ENCODE measurements at places on chromosomes 11 and 22.

DNA sequence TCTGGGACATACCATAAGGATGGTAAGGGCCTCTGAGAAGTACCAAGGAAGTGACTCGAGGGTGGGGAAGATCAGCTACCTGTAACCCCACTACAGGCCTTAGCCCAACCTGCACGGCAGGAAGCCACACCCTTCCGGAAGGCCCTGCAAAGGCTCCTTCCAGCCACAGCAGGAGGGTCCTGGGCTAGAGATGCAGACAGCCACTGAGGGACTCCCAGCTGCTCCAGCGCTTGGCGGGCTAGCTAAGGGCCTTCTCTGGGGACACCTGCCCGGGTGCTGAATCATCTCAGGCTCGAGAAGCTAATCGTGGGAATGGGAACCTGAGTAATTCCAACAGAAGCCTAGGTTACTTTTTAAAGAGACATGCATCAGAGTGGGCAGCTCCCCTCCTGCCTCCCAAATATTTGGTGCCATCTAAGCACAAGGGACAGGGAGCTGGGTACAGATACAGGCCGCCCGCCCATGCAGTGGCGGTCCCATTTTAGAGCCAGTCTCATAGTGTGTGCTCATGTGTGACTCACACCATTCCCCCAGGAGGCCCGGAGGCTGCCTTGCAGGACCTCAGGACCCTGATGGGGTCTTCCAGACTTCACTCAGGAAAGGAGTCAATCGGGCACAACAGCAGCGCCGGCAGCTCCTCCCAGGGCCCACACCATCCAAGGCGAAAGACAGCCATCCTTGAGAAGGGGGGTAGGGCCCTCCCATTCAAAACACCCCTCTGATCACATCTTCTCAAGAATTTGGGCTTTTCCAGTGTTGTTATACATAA is 8.0 kb downstream of the MYH9 start:
- DNase-seq = peak; percentile 50

- DNase-seq = peak; percentile 96
Measured at GRCh38 chr22:37163575-37164504, 14.1 kb upstream of the IL2RB start.

DNA sequence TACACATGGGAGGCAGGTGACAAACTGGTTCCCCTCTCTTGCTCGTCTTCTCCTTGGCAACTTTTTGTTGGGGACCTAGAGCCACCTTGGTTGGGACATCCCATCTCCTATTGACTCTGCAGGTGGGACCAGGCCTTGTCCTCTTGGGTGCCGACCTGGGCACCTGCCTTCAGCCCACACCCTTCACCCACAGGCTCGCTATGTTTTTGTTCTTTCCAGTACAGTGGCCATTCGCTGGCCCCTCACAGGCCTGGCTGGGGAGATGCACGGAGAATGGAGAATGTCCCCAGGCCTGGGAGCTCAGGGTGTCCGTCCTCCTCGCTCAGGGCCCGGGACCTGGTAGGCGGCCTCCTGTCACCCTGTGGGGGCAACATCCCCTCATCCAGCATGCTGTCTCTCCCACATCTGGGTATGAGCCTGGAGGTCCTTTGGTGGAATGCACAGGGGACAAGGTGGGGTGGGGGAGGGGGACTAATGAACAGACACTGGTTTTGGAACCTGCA is 14.9 kb upstream of the OMP start:
- no peak for DNase-seq

- no peak for DNase-seq
Measured at GRCh38 chr11:73972620-73973449, 9.8 kb downstream of the UCP2 start.

GRCh38 chr11:102347462-102348370 is 702 bp downstream of the BIRC2 start:
- DNase-seq = peak; percentile 30

- no peak for DNase-seq
Measured at GRCh38 chr11:26960281-26960680, 33.6 kb upstream of the FIBIN start.

GRCh38 chr11:7898666-7899283 is 32.3 kb downstream of the OR10A6 start:
- DNase-seq = no peak

GRCh38 chr11:77102246-77103210 is at the start of gene OMP:
TSS of gene OMP (plus strand) at chr11:77102840. CDS start at chr11:77102840, 0 bp downstream.
- DNase-seq = no peak

GRCh38 chr22:39097098-39098020 is at the start of gene APOBEC3H:
TSS of gene APOBEC3H (plus strand) at chr22:39097244. CDS start at chr22:39100279, 3,035 bp downstream.
- peak; percentile 61 for DNase-seq

DNA sequence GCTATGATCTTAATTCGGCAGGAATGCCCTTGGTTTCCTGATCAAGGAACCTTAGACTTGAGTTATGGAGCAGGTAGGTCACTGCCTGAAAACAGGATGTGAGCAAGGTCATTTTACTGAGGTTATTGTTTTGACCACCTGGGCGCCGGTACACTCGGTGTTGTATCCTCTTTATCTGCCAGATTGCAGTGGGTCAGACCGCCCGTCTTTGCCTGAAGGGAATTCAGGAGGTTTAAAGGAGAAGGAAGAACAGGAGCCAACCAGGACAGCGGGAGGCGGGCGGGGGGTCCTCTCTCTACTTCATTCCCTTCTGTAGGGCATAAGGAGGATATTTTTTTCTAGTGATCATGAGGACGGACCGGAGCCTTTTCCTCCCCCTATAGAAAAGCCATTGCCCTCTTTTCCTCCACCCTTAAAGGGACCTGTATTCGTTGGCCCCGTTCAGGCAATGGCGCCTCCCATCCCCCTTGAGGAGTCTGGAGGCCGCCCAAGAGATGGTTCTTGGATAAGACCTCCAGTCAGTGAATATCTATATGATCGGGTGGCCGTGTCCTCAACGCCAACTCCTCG is 649 bp downstream of the MS4A15 start:
- no peak for DNase-seq

GRCh38 chr11:9210224-9210921 is 54.8 kb downstream of the DENND5A start:
- DNase-seq = peak; percentile 55

GRCh38 chr11:46856605-46857343 is 10.7 kb upstream of the CKAP5 start:
- DNase-seq = no peak

DNA sequence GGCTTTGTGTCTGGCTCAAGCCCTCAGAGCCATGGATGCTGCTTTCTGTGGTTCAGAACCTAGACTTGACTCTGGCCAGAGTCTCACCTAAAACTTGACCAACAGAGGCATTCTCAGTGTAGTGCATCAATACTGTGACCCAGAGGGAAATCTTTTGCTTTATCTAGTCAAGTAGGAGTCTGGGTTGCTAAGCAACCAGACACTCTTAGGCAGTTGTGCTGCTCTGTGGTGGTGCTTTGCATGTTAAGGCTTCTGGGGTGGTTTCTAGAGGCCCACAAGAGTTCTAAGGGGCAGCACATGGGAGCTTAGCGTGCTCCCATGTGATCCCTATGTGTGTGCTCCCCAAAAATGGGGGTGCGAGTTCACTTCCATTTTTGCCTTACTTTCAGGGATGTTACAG is 224.6 kb upstream of the PLET1 start:
- no peak for DNase-seq

DNA sequence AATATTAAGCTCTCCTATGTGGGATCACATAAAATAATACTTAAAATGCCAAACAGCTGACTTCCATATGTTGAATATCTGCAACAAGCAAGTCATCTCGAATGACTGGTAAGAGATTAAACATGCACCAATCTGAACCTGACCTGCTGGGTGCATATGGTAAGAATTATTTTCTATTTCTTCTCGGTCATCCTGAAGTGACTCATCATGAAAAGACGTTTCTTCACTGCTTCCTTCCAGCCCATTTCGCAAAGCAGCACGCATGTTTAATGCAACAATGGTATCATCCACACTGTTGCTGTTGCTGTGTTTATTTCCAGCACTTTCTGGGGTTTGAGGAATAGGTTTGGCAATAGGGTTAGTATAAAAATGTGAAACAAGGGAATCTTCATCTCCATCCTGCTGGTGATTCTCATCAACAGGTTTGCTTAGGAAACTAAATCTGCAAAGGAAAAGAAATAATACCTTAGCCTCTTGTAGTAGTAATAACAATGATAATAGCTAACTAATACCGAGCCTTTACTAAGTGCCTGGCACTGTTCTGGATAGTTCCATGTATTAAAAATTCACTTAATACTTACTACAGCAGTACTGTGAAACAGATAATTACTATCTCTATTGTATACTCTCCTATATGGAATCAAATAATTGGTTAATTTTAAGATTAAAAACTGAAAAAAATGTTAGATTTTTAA is 52.0 kb upstream of the CHRNA10 start:
- DNase-seq = peak; percentile 15

DNA sequence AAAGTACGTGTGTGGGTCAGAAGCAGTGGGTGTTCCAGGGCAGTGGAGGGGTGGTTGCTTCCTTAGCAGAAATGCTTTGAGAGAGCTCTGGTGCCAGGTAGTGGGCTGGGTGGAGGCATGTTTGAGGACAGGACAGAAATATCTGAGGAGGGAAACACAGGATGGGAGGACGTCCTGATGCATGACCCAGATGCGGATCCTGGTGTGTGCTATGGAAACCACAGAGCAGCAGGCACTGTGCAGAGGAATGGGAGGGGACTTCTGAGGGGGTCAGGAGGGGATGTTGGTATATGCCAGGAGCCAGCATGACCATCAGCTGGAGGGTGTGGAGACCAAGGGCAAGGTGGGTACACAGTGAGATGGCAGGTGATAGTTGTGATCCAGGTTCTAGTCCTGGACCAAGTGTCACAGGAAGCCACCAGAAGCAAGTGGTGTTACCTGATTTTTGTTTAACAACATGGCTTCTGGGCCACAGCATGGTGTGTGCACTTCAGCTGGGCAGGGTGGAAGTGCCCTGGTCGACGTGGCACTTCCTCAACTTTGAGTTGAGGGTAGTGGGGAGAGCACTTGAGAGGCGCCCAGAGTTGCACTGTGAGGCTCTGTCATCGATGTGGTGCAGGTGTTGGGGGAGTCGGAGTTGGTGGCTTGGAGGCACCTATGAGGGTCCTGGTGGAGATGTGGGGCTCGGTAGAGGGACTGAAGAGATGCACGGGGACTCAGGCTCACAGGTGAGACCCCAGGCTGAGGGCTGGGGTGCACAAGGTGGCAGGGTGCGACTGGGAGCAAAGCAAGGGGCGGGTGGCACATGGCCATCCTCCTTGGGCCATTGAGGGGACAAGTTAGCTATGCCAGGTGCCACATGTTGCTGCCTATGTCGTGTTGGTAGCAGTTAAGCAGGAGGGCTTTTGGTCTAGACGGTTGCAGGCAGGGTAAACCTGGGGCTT is 7.5 kb downstream of the DGCR8 start:
- no peak for DNase-seq

Data from activated CD4-positive, alpha-beta T cell treated with anti-CD3 and anti-CD28 coated beads, Interleukin-2, Interleukin-4, amounts not matched to agents 100 ng/mL and 50 ng/mL, durations not matched to agents 16 hours and 8 hours (primary cell).